Thymus (tissue), 14 donors: ENCODE measurements at places on chromosomes 3 and 15. TPM values are rescaled to one million over a fixed set of nuclear protein-coding genes. Genes with fewer than 3 reads are reported as not detected.

The CLDN18 gene
- 0.28 TPM for total RNA-seq

The NR2F2 gene
- total RNA-seq: 2.0 TPM

The ROPN1 gene
- 0.09 TPM for total RNA-seq

DNA sequence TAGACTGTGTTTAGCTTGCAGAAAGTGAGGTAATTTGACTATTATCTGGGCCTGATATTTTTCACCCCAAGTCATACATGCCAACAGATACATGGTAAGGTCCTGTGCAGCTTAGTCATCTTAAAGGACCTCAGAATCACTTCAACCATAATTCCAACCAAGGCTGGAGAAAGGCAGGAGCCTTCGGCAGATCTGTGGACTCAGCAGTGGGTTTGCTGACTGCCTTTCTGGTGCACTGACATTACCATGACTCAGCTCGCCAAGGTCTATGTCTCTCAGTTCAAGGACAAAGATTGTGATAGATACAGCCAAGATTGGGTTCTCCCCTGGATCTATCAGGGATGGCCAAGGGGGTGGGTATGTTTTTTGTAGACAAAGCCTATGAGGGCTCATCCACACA, 32.7 kb downstream of the LYZL4 start:
- DNase-seq: no peak

GRCh38 chr3:54960082-54960481, 32.2 kb upstream of the LRTM1 start:
- no peak for DNase-seq

The RCN2 gene
- total RNA-seq: 31.6 TPM

The ZNF80 gene
- 0.09 TPM for total RNA-seq

The TGM4 gene
- total RNA-seq: 0.14 TPM

DNA sequence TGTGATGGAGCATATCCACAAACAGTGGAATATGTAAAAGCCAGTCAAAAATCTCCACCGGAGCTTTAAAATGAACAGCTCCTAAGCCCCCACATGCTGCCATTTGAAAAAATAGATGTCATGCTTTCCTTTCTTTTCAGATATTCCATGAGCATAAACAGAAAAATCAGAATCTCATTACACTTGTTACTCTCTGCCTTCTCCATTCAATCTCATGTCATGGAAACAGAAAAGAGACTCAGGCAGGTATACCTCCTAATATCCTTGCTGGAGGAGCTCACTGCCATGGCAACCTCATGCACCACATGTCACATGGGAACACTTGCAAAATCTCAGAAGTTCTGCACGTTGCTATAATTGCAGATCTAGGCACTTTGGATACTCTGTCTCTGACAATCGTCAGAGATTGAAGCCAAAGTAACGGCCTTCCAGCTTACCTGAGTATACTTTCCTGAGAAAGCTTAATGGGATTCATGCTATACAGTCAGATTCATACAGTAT, 317.0 kb upstream of the ADAMTS9 start:
- no peak for DNase-seq

DNA sequence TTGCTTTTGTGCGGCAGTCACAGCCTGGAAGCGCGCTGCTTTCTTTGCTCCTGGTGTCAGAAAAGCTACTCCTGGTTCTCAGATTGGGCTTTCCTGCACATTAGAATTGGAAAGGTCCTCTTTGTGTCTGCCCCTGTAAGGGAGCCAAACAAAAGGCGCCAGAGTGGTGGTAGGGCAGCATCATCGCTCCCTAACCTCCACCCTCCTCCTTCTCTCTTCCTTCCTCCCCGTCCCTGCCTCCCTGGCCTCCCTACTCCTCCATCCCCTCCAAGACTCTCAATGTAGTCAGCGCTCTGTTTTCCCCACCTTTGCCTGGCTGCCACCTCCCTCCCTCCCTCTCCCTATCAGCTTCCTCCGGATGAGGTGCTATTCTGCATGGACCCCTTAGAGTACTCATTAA, 65.3 kb downstream of the SH3GL3 start:
- no peak for DNase-seq

DNA sequence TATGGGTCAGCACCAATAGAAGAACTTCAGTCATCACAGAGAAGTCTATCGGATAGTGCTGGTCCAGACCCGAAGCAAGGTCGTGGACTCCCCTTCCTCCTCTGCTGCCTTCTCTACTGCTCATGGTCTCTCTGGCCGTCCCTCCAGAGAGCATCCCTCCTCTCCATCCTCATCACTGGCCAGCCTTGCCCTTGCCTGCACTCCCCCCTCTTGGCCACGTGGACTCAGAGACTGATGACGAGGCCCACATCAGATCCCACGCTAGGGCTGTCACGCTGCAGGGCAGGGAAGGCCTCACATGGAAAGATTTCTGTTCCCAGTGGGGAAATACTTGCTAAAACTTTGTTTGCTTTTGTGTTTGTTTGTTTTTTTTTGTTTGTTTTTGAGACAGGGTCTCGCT, 35.3 kb downstream of the IGDCC3 start:
- no peak for DNase-seq

The METTL6 gene
- 27.0 TPM for total RNA-seq

- no peak for DNase-seq
Observed at GRCh38 chr15:87871258-87871681, 385.3 kb downstream of the NTRK3 start.

The CTXN2 gene
- total RNA-seq: not detected

DNA sequence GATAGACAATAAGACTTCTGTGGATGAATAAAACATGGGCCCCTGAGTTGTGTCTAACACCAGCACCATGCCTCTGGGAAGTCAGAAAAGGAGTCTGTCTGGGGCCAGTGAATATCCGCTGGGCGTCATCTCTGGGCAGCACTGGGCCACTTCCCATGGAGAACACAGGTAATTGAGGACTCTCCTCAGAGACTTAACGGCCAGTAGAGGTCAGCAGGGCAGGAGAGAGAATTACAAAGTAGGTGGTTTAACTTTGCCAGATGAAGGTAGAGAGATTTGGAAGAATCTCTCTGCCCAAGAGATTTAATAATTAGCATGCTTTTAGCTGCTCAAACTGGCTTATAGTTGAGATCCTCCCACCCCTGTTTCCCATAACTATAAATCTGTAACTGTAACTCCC, 65.7 kb downstream of the OCA2 start:
- no peak for DNase-seq

The CHRD gene
- total RNA-seq: 0.24 TPM

DNA sequence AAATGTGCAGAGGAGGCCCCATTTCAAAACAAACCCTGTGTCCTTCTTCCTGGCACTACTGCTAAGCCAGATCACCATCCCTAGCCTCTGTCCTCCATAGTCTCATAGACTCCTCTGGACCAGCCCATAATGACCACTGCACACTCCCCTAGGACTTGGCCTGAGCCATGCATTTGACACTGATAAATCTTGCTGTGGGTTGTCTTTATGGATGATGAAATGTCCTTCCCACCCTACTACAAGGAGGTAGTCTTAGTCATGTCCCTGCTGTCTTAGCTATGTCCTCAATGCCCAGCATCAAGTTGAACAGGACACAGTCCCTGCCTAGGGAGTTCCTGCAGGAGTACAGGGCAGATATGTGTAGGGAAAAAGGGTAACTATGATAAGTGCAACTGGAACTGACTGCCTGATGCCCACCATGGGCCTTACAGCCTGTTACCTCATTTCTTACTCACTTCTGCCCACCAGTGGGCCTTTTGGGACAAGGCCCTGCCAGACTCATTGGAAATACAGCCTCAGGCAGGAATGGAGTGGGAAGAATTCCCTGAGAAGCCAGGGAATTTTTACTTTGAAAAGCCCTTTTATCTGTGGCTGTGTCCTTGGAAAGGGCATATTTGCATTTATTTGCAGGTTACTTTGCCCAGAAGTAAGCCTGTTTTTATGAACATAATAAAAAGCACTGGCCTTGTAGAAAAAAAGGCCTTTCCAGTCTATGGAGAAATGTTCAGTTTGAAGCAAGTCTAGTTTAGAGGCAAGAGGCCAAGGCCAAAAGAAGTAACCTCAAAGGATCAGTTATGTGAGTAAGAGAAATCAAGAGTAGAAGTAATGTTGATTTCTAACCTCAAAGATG, 199.6 kb upstream of the EIF1B start:
- DNase-seq: no peak
